ENCODE measurements at places on chromosomes 1 and 21. TPM values are rescaled to one million over a fixed set of nuclear protein-coding genes. Genes with fewer than 3 reads are reported as not detected.

Gene SLC37A1
- total RNA-seq = 13.2 TPM

DNA sequence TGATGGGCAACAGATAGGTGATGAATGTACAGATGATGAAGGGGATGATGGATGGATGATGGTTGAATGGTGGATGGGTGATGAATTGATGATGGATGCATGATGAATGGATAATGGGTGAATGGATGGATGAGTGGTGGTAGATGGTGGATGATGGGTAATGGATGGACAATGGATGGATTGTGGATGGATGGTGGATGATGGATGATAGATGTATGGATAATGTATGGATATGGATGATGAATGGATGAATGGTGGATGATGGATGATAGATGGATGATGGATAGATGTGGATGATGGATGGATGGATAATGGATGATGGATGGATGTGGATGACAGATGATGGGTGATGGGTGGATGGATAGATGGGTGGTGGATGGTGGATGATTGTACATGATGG, 35.7 kb downstream of the WNT3A start:
- no peak for DNase-seq

Gene DNM3
- 3.7 TPM for total RNA-seq

DNA sequence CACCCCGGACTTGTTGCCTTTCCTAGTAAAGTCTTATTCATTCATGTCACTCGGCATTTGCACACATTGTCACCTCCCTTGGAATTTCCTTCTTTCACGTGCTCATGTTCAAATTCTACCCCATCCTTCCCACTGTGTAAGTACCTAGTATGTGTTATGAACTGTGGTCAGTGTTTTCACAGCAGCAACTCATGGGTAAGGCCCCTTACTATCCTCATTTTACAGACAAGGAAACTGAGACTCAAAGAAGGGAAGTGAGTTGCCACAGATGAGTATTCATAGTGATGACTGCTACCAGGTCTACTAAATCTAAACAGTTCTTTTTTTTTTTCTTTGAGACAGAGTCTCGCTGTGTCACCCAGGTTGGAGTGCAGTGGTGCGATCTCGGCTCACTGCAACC, 10.5 kb downstream of the CITED4 start:
- DNase-seq = no peak

Gene AADACL3
- not detected for total RNA-seq

Gene ITGB3BP
- total RNA-seq = 17.9 TPM

DNA sequence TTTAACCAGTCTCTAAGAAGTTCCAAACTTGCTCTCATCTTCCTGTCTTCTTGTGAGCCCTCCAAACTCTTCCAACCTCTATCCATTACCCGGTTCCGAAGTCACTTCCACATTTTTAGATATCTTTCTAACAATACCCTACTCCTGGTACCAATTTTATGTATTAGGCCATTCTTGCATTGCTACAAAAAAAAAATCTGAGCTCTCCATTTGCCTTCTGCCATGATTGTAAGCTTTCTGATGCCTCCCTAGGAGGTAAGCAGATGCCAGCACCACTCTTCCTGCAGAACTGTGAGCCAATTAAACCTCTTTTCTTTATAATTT, 91.5 kb upstream of the ARTN start:
- no peak for DNase-seq

DNA sequence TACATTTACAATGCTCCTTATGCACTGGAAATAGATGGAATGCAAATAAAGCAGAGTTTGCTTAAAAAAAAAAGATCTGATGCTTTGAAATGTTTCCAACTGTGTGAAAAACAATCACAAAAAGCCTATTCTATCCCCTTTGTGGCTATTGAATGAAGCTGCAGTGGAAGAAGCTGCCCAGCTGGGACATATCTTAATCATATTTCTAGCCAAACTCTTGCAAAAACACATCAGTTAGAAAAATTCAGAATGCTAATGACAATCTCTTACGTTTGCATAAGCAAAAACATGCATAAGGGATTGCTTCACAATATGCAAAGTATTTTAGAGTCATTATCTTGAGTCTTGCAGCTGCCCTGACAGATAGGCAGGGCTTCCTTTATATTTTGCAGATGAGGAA, 526.4 kb upstream of the USP24 start:
- DNase-seq = no peak

DNA sequence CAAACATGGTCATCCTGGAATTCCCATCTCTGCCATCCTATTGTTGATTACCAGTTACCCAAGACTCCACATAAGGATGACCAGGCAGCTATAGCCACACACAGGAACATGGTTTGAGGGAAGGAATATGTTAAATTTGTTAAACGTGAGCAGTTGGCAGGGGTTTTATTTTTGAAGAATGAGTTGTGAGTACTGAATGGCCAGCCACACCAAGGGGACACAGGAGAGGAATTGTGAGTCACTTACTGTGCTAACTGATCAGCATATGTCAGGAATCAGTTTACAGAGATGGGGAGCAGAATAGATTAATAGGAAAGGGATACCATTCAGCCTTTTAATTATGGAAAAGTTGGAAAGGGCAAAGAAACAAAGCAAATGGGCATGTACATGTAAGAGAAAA, 39.3 kb upstream of the RAVER2 start:
- no peak for DNase-seq

GRCh38 chr21:18603261-18603660, 199.7 kb upstream of the TMPRSS15 start:
- no peak for DNase-seq

Gene PCAT6
- total RNA-seq = 3.8 TPM

- DNase-seq = no peak
Measured at GRCh38 chr1:157799996-157800395, 19.9 kb downstream of the FCRL1 start.

DNA sequence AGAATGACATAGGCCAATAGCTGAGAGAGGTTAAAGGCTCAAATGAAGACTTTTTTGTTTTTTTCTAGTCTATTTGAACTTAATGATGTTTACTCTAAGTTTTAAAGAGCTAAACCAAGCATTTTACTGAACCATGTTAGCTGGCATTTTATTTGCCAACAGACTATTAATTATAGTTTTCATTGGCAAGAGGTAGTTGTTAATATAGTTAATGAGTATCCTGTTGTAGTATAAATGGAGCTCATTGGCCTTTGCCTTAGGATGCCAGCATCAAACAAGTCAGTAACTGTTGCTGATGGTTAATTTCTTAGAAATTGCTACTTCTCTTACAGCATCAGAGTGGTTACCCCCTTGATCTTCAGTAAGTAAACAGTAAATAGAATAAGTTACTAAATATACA, 339.0 kb upstream of the B3GALT2 start:
- no peak for DNase-seq

DNA sequence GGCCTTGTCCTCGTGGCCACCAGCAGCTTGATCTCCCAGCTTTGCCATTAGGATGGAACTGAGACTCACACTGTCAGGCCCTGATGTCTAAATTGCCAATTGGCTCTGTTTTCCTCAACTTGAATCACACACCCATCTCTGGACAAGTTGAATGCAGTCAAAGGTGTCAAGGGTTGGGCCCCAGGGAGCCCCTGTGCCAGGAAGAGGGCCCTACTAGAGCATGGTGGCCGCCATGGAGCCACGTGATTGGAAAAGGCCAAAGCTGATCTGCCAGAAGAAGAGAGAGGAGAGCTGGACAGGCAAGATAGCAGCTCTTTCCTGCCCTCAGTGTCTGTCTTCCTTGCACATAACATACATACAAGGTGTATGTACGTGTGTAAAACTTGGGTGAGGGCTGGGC, 54.9 kb upstream of the NEK2 start:
- no peak for DNase-seq

- no peak for DNase-seq
Measured at GRCh38 chr1:116916533-116917445, 7.1 kb downstream of the PTGFRN start.

GRCh38 chr1:15020943-15021745, 132.4 kb upstream of the TMEM51 start:
- no peak for DNase-seq

DNA sequence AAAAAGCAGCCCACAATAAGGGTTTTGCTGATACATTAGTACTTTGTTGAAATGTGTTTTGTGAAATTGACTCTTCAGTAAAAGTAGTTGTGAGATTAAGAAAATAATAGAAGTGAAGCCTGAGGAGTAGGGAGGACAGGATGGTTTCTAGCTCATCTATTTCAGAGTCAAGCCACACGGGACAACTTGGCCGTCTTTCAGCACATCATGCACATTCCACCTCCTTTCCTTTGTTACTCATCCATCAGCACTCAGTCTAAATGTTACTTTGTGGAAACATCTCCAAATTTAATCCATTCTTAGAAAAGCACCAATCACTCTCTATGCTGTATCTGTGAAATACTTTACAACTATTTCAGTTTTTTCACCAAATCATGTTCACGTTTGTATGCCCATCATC, 223.3 kb downstream of the FGGY start:
- no peak for DNase-seq

GRCh38 chr1:72122099-72122880, 160.0 kb downstream of the NEGR1 start:
- DNase-seq = no peak
